Activated CD4-positive, CD25-positive, alpha-beta regulatory T cell (primary cell): ENCODE measurements at places on chromosomes 5 and 9.

DNA sequence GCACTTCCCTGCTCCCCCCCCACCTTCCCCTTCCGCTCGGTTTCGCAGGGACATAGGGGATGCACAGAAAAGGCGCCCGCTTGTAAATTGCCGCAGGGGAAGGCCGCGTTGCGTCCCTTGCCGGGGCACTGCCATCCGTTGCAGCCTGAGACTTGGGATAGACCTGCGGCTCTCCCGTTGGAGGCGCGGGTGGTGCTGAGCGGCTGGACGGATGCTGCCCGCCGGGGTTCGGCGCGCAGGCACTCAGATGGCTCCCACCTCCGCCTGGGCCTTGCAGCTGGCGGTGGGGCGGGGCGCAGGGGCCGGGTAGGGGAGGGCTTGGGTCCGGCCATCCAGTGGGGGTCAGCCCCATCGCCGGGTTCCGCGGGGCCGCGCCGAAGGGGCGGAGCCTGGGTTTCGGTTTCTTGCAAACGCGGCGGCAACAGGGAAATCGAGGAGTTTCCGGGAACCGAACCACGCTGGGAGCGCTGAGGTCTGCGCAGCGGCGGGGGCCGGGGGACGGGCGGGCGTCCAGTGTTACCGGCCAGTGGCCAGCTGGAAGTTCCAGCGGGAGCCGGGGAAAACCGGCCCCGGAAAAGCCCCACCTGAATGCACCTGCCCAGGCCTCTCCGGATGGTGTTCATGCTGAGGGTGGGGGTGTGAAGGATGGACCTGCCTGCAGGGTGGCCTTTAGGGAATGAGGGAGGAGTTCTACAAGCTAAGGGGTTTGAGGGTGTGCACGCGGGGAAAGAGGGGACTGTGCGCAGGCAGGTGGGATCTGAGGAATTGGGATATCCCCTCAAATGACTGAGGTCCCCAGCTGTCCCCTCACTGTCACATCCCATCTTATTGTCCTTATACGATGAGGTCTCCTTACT is 6.3 kb upstream of the IRF1 start:
- peak; percentile 58 for DNase-seq

DNA sequence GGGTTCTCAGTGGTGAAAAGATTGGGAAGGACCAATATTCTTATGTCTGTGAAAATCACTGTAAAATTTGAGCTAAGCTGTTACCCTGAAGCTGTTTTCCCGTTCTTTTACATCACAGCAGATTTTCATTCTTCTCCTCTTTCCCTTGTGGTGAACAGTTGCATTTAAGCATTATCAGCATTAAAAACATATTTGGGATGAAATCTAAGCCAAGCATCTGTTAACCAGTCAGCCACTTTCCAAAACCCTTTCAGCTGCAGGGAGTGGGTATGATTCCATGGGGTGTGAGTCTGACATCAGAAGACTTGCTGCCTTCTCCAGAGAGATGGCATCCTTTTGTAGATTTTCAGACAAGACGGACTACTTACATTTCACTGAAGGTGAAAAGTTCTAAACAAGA is 97.2 kb downstream of the TRIO start:
- no peak for DNase-seq

- DNase-seq, result no peak
These were observed 65.4 kb downstream of the EGFLAM start for GRCh38 chr5:38323645-38324295.

- no peak for DNase-seq
These were observed 1032.6 kb downstream of the CDH12 start for GRCh38 chr5:21820527-21820926.

- no peak for DNase-seq
These were observed 544.5 kb downstream of the CSNK1G3 start for GRCh38 chr5:124056326-124056990.

DNA sequence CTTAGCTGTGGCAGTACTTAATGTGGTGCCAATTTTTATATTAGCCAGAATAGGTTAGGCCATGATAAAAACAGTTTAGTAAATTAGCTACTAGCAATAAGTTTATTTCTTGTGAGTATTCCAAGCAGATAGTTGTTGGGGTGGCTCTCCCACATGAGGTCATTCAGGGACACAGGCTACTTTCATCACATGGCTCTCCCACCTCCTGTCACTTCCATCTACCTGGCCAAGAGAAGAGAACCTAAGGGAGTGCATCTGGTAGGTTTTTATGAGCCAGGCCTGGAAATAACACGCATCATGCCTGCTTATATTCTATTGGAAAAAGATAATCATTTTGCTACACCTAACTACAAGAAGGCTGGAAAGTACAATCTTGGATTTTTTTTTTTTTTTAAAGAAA is 161.4 kb upstream of the CCNH start:
- no peak for DNase-seq

DNA sequence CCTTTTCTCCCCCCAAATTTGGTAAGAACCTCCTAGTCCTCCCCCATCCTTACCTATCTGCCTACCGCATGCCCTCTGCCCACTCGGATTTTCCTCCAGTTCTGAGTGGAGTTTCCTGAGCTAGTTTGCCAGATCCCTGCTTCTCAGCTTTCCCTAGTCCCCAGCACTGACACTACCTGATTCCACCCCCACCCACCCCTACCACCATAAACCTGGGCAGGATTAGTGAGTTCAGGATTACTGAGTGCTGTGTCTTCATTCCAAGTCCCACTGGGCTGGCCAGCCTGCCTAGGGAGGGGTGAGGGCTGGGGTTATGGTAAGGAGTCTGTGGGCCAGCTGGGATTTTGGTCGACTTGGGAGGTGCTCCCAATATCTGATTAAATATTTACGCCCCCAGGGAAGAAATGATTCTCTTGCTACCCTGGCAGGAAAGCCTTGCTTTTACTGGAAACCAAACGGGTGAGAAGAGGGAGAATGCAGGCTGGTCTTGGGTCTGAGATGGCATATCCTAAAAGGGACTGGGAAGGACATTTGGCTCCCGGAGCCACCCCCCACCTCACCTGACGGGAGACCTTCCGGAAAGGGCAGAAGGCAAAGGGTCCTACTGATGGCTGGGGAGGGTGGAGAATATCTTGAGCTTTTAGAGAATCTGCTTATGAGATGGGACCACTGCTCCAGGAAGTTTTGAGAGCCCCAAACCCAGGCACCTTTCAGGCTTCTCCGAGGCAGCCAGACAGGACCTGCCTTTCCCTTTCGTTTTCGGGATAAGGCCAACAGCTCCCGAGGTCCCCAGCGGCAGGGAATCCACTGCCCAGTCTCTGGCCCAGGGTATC is 3.7 kb downstream of the PITX1 start:
- DNase-seq, result no peak

- DNase-seq, result no peak
These were observed 272.1 kb downstream of the TLE1 start for GRCh38 chr9:81417299-81417675.

DNA sequence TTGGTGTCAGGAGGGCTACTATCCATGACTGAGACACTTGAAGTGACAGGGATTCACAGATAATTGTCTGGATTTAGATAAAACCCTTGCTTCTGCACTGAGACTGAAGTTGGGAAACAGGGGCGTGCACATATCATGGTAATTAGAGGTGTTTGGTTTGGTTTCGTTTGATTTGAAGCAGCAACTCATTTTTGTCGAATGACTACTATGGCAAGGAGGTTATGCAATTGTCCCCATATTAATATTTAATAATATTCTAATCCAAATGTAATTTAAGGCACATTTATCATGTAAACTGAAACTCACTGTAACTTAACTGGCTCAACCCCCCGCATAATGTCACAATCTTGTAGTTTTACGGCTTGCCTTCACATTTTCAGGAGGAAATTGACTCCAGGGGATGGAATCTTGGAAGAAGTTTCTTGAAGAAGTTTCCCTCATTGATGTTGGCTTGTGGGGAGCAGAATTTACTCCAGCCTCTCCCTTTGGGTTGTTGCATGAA is 12.5 kb downstream of the ZNF366 start:
- DNase-seq, result no peak

GRCh38 chr9:26406676-26407075 is 485.9 kb downstream of the CAAP1 start:
- DNase-seq, result no peak

DNA sequence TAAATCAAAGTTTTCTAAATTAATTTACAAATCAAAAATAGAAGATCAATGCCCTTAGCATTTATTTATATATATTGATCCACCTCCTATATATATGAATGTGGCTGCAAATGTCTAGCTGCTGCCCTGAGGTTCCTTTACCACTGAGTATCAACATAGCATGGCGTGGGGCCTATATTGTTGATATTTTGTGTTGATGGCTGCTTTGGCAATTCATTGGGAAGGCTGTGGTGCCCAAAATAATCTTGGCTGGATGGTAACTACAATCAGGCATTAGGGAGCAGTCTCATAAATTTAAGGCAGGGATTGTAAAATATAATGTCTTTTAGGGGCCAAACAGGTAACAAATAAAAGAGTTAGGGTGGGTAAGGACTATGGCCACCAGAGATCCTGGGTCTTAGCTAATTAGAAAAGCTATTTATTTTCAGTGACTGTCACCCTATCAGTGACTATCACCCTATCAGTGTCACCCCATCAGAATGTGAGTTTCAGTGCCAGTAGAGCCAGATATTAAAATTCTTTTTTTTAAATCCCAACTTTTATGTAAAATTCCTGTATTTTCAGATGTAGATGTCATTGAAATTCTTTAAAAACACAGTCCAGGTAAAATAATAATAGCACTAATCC is 190.7 kb upstream of the PCSK5 start:
- no peak for DNase-seq

- DNase-seq, result no peak
These were observed 479.3 kb downstream of the ARHGEF28 start for GRCh38 chr5:74105126-74105780.

- DNase-seq, result no peak
These were observed 73.0 kb upstream of the PJA2 start for GRCh38 chr5:109482748-109483147.

DNA sequence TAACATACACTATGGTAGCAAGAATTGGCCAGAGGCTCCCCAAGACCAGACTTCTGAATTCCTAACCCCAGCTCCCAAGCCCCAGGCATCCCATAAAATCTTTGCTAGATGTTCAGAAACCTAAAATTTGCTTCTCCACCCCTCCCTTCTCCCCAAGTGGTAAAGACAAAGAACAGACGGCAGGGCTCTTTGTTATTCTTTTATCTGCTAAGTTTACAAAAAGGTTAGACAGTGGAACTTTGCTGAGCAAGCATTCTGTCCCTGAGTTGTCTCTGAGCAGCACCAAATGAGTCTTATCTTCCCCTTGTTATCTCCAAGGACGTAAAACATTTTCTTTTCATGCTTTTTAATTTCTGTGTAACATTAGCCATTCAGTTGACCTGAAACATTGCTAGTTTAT is 30.2 kb downstream of the TJP2 start:
- DNase-seq, result no peak

DNA sequence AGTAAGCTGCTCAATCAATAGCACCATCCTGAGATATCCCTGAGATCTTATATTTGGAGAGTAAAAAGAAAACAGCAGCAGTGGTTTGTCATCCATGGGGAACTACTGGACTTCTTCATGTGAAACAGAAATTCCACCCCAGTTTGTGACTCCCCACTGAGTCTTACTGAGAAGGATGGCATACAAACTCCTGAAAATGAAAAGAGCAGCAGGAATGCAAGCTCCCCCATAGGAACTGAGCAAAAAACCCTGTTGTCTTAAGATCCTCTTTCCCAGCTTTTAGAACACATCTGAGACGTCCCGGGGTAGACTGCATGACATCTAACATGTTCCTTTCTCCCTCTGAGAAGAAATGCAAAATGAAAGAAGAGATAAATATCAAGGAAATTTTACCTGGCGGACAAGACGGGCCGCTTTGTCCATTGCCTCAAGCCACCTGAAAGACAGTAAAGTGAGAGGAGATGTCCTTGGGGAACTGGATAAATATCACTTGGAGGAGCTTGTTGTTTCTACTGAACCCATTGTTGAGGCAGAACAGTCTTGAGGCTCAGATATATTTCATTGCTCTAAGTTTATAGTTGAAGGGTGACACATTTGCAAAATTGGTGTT is 117.1 kb downstream of the NUDT12 start:
- DNase-seq, result no peak

GRCh38 chr5:83750749-83751148 is 30.1 kb upstream of the HAPLN1 start:
- no peak for DNase-seq

DNA sequence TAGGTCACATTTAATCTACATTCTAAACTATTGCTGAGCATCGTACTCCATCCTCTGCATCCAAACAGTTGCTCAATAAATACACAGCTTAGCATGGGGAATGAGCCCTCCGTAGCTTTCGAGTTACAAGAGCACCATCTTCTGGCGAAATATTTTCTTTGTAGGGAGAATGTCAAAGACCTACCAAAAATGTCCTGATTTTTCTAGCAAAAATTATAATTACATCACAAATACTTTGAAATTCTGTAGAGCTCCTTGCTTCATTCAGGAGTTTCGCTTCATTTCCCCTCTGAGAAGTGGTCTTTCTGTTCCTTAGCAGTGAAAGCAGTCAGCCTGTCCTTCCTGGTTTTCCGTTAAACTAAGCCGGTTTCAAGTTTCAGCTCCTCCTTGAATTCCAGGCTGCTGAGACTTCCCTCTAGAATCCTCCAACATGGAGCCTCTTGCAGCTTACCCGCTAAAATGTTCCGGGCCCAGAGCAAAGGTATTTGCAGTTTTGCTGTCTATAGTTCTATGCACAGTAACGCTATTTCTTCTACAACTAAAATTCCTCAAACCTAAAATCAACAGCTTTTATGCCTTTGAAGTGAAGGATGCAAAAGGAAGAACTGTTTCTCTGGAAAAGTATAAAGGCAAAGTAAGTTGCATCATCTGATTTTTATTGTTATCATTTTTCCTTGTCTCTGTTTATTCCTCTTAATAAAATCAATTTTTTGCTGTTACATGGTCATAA is at the start of gene GPX8:
Gene GPX8, plus strand, starts transcription at position 409 of the 730 bp plus-strand sequence. Its CDS starts 22 bp downstream, at position 431.
- DNase-seq, result no peak

DNA sequence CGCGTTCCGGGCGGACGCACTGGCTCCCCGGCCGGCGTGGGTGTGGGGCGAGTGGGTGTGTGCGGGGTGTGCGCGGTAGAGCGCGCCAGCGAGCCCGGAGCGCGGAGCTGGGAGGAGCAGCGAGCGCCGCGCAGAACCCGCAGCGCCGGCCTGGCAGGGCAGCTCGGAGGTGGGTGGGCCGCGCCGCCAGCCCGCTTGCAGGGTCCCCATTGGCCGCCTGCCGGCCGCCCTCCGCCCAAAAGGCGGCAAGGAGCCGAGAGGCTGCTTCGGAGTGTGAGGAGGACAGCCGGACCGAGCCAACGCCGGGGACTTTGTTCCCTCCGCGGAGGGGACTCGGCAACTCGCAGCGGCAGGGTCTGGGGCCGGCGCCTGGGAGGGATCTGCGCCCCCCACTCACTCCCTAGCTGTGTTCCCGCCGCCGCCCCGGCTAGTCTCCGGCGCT is at the start of gene DAPK1:
Gene DAPK1, plus strand, starts transcription at position 264 of the 442 bp plus-strand sequence. CDS start 1,211 bp downstream, outside the sequence.
- DNase-seq, result no peak

DNA sequence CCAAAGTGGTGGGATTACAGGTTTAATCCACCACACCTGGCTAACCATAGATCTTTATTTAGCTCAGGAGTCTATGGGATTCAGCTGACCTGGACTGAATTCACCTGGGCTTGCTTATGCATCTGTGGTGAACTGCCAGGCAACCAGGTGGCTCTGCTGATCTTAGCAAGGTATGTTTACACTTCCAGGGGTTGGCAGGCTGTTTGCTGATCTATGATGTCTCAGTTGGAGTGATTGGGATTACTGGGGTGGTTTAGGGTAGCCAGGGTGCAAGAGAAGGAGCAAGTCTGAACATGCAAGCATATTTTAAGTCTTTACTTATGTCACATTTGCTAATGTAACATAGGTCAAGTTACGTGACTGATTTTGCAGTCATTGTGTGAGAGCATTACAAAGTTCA is 63.6 kb upstream of the JAK2 start:
- DNase-seq, result no peak

GRCh38 chr5:158747816-158748432 is 351.8 kb downstream of the EBF1 start:
- no peak for DNase-seq
